Brain microvascular endothelial cell (primary cell): ENCODE measurements at places on chromosomes 7 and 10.
A peak's percentile ranks its signal among the peaks of the same experiment; 100 is the strongest.

DNA sequence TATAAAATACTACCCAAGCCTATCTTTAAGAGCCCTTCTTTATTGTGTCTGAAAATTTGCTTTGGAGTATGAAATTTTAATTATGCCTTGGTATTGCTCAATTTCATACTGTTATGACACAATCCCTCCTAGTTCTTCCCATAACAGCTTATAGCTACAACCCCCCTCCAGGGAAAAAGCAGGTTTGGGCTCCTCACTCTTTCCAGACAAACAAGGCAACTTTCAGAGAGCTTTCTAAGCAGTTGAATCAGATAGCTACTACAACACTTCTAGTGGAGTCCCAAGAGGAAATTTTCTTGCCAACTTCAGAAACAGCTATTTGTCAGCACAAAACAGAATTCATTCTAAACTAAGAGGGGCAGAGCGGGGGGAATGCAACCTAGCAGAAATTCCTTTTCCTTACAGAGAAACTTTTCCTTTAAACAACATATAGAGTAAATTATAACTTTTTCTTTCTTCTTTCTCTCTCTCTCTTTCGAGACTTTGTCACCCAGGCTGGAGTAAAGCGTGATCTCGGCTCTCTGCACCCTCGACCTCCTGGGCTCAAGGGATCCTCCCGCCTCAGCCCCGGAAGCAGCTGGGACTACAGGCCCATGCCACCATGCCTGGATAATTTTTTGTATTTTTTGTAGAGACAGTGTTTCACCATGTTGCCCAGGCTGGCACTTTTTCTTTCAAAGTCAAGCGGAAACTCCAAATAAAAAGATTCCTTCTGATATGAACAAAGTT lies 26.0 kb upstream of the JMJD1C start:
- peak; percentile 66 for DNase-seq

DNA sequence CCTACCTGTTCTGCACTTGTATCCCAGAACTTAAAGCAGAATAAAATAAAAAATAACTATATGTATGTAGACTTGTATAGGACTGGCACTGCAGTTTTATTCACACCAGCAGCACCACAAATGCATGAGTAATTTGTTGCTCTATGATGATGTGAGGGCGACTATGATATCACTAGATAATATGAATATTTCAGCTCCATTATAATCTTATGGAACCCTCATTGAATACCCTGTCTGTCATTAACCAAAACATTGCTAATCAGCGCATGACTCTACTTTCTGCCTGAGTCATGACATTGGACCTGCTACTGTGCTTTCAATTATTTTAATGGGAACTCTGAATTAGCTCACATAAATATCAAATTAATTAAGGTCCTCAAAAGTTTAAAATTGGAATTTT lies 129.4 kb upstream of the RHOBTB1 start:
- no peak for DNase-seq

DNA sequence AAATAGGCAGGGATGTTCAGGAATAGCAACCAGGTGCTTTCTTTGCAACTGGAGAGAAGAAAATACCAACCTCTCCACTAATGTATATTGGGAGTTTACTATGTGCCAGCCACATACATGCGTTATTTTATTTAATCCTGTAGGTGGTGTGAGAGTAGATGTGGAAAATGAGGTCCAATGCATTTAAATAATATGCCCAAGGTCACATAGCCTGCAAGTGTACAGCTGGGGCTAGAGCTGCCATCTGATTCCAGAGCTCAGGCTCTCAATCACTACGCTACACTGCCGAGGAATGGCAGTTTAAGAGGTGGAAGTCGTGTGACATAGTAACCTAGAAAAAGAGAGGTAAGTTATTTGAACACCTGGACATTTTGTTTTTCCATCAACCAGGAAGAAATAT lies 277.0 kb downstream of the EXOC4 start:
- DNase-seq, result no peak

DNA sequence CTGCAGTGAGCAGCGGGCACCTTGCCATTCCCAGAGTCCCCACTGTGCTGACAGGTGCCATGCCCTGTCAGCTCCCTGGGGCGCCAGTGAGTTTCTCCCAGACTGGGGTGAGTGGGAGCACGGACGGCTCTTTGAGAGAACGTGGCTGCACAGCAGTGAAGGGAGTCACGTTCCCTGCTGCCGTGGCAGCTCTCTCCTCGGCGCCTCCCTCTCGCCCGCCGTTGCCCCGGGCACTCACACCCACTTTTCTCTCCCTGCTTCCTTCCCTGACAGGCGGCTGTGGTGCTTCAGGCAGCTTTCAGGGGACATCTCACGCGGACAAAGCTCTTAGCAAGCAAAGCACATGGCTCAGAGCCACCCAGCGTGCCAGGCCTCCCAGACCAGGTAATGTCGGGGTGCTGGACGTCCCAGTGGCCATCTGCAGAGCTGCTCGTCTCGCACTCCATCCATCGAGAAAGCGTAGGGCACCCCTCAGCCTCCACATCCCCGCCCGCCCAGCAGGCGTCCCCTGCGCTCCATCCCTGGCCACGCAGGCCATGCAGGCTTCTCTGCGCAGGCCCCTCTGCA lies 27.1 kb upstream of the TTYH3 start:
- DNase-seq, result no peak

DNA sequence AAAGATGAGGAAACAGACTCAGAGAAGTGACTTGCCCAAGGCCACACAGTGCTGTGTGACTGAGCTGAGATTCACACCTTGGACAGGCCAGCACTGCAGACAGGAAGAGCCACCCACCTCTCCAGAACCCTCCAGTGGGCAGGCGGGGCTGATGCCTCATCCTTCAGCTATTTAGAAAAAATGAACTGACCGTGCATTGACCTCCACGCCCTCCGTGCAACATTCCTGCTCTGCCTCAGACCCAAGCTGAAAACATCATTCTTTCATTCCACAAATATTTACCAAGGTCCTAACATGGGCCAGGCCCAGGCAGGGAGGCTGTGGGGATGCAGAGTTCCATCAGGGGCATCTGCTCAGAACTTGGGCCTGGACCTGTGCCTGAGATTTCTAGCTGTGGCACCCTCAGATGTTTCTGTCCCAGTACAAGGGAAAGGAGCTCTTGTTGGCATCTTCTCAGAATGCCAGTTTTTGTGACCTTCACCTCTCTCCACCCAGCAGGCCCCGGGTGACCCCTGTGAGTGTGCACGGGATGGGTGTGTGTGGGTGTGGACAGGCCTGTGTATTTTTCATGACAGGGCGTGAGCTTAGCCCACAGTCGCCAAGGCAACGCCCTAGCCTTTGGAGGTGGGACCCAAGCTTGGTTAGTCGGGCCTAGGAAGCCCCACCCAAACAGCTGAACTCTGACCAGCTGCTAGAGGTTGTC lies 6.5 kb downstream of the VSIR start:
- peak; percentile 95 for DNase-seq

DNA sequence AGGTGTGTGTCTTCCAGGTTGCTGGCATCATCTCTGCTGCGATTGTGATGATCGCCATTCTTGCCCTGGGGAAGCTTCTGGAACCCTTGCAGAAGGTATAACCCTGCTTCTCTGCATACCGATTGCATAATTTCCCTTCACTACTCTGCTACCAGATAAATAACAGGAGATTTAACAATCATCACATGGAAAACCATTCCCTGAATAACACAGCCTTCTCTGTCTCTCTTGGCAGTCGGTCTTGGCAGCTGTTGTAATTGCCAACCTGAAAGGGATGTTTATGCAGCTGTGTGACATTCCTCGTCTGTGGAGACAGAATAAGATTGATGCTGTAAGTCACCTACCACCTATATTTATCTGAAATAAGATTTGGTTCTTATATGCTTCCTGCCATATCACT lies 33.8 kb downstream of the SLC26A4 start:
- DNase-seq, result no peak

DNA sequence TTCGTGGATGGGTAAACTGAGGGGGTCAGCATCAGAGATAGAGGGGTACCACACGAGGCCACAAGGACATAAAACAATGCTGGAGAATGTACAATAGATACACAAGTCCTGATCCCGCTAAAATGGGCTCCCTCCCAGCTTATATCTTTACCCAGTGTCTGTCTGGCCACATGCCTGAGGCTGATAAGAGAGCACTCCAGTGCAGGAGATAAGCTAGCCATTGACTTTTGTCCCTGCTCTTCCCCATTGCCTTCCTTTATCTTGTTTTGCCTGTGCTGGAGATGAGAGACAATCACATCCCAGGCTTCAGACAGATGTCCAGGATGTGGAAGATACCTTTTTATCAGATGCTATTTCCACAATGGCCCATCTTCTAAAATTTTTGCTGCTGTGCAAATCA lies 6.0 kb downstream of the GAD2 start:
- DNase-seq, result no peak

GRCh38 chr10:117539903-117540639 lies 2.5 kb upstream of the EMX2 start:
- DNase-seq, result no peak

GRCh38 chr10:132004052-132004451 lies 22.3 kb upstream of the BNIP3 start:
- no peak for DNase-seq

DNA sequence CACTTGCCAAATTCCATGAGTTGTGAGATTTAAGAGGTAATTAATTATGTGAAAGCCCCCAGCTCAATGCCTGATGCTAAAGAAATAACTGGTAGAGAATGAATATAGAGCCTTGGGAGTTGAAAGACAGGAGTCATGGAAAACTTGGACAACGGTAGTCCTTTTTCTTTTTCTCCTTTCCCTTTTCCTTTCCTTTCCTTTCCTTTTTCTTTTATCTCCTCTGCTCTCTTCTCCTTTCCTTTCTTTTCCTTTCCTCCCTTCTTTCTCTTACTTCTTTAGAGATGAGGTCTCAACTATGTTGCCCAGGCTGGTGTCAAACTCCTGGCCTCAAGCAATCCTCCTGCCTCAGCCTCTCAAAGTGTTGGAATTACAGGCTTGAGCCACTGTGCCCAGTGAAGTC lies 7.9 kb upstream of the TSPAN15 start:
- DNase-seq, result no peak

DNA sequence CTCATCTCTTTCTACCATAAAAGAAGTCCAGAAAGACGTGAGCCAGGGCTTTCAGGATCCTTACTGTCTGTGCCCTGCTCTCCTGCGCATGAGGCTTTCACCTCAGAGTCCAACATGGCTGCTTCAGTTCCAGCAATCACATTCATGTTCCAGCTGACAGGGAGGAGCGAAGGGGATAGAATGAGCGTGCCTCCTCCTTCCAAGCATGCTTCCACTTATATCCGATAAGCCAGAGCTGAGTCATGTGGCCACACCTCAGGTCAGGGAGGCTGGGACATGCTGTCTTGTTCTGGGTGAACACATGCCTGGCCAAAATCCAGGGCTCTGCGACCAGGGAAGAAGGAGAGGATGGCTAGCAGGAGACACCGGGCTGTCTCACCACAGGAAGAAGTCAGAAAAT lies 248.2 kb downstream of the SKAP2 start:
- DNase-seq, result no peak

DNA sequence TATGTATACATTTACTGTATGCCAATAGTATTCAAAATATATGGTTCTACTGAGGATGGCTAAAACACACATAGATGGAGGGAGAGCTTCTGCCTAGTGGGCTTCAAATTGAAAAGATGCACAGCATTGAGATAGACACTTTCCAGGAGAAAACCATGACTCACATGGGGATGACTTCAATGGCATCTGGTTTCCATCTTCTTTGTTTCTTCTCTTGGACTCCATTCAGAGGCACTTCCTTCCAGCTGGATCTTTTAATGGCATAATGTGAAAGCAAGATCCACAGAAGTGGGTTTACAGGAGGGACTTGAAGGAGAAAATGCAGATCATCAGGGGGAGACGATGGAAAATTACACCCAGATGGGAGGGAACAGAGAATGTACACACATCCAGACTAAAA lies 84.9 kb downstream of the ZNF365 start:
- peak; percentile 12 for DNase-seq

DNA sequence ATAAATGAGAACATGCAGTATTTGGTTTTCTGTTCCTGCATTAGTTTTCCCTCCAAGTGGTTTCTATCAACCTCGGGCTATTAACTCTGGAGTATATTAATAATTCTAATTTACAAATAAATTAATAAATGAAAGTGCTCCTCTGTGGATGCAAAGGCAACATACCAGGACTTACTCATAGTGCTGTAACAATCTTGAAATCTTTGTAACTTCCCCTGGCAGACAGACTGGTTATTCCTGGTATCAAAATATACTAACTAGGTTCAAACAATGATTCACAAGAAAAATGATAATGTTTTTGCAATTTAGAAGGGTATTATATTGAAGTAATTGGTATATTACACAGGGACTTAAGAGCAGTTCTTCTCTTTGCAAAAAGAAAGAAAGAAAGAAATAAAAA lies 177.2 kb downstream of the FANK1 start:
- peak; percentile 28 for DNase-seq

GRCh38 chr10:23675585-23675984 lies 236.7 kb downstream of the OTUD1 start:
- no peak for DNase-seq

DNA sequence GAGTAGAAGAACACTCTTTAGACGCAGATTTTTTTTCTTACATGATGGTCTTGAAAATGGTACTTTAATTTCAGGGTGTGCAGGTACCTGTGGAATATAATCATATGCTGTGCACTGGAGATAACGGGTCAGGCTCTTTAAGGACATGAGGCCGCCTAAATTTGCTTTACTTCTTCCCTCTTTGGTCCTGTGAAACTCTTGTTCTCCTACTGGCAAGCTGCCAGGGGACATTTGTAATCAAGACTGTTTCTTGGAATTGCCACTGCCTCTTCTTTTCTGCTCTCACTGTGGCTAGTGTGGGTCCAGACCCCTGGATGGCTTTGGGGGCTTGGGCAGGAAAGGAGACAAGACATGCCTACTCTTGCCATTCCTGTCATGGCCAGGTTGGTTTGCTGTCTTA lies 146.0 kb downstream of the SND1 start:
- no peak for DNase-seq

GRCh38 chr7:5704534-5704922 lies 76.9 kb downstream of the RNF216 start:
- DNase-seq, result peak; percentile 76

DNA sequence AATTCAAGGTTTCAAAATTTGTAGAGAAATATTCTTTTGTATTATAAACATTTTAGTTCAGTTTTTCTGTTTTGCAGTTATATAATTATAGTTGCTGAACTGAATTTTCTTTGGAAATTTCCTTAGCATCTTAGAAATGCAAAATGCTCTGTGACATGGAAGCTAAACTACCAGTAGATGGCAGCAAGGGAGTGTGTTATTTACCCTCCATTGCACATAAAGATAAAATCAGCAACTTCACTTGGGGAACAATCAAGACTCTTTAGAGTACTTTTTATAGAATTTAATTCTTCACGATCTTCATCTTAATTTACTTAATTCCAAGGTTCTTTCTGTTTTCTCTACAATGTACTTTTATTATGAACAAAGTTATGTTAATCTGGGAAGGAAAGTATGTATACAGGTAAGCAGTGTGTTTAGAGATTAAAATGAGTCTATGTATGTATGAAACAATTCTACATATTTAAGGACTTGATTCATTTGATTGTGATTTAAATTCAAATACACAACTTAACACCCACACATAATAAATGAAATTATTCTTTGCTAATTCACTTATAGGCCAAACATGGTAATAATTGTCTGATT lies 404.2 kb downstream of the THSD7A start:
- peak; percentile 44 for DNase-seq

GRCh38 chr10:62803724-62804355 lies 680 bp upstream of the ADO start:
- DNase-seq, result no peak
